ENCODE measurements at places on chromosomes 5 and 9.
A peak's percentile ranks its signal among the peaks of the same experiment; 100 is the strongest.

DNA sequence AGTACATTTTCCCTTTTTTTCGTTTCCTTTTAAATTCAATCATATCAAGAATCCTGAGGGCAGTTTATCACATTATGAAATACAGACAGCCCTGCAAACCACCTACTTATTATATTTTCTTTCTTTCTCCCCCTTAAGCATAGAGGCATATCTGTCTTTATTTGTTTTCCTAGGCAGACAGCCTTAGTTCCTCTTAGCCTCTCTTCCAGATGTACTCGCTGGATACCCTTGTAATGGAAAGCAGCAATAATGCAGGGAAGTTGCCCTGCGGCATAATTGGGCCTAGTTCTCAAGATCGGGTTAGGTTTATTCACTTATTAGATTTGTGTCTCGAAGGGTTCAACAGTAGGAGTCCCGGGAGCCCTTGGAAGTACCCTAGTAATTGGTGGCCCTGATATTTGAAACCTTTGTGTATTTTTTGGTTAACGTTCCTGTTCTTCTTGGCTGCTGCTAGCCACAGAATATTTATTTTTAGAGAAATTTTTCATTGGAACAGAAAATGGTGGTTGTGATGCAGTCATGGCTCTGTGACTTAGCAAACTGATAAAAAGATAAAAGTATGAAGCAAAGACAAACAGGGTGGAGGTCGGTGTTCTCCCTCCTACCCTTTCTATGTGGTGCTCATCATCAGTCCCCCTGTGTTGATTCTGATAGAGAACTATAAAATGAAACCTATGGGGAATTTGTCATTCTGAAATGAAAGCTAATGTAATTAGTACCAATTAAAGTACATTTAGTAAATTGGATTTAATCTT, 6.4 kb downstream of the TLE4 start:
- no peak for DNase-seq

- no peak for DNase-seq
Measured at GRCh38 chr9:133100506-133101355, 20.3 kb downstream of the RALGDS start.

DNA sequence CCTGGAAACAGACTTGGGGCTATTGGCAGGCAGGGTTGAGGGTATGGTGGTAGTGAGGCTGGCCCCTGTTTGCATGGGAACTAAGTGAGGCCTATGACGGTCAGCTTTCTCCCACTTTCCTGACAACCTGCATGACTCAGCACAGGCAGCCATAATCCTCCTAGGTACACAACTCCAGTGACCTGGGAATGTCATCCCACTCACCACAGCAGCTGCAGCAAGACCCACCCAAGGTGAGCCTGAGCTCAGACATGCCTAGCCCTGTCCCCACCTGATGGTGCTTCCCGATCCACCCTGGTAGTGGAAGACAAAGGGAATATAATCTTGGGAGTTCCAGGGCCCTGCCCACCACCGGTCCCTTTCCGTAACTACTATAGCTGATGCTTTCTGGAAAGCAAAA, 178.7 kb downstream of the NDUFS4 start:
- no peak for DNase-seq

- DNase-seq = no peak
Measured at GRCh38 chr9:41229408-41230401, 40.6 kb upstream of the ZNG1F start.

DNA sequence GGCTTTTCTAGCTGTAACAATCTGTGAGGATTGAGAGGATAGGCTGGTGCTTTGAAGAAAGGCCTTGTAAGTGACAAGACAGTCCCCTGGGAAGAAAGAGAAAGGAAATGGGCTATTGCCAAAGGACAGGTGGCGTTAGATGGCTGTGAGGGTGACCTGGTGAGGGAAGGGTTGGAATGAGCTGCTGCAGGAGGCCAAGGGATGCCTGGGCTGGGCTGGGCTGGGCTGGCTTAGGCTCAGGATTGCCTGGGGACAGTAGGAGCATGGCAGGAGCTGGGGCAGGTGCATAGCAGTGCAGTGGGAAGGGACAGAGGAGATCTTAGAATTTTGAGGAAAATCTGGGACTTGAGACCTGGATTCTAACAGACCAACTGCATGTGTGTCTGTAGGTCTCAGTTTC, 9.7 kb upstream of the MYOZ3 start:
- no peak for DNase-seq

DNA sequence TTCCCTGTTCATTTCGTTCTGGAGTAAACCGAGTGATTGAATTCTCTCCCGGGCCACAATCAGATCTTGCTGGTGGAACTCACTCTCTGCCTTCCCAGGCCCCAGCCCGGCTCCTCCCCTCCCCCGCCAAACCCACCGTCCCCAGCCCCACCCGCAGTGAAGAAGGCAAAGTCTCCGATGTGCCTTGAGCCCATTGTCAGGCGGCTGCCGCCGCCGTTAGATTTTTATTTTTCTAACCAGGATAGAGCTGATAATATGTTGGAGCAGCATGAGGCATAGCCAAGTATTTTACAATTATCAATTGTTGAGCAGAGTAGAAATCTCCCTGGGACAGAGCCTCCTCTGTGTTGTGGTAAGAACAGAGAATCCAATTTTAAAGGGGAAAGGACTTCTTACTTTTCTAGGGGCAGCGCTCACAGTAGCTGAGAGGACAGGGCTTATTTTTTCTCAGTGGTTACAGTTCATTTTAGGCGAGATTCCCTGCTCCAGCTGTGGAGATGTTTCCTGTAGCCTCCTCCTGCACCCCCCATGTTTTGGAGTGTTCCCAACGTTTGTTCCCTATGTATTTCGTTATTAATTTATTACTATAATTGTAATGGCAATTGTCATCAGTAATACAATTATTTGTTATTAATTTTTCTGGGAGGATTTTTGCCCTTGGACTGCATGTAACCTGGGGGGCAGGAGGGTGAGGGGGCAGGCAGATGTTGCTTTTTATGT, 1.3 kb downstream of the PSAT1 start:
- peak; percentile 22 for DNase-seq

- no peak for DNase-seq
Measured at GRCh38 chr5:8094304-8094703, 225.4 kb downstream of the MTRR start.

DNA sequence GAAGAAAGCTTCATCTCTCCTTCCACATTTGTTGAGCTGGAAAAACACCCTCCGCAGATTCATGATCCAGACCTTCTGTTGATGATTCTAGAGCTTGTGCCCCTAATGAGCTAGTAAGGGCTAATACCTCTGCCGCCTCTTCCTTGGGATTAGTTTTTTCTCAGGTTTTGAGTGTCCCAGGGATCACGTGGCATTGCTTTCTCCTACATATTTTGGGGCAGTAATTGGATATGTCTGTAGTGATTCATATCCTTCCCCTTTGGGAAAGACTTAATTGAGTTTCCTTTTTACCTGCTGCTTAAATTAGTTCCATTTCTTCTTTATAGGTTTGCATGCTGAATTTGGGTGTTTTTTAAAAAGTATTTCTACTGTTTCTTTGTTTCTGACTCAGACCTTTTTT, 143.9 kb downstream of the GOLPH3 start:
- no peak for DNase-seq

DNA sequence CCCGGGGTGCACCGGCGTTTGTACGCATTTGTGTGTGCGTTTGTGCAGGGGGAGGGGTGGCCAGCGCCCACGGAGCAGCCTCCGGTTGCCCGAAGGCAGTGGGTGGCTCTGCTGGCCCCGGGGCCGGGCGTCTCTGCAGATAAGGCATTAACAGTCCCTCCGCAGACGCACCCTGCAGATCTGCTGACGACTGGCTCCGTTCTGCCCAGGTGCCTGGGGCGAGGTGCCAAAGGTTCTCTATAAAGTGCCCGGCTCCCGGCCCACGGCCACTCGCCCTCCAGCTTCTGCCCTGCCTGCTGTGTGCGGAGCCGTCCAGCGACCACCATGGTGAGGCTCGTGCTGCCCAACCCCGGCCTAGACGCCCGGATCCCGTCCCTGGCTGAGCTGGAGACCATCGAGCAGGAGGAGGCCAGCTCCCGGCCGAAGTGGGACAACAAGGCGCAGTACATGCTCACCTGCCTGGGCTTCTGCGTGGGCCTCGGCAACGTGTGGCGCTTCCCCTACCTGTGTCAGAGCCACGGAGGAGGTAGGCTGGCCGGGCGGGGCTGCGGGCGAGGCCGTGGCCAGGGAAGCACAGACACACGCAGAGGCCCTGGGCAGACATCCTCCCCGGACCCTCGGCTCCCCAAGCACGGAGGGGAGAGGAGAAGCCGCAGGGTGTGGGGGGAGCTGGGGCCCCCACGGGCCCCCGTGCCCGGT, at the start of gene SLC6A19:
SLC6A19 (plus strand) TSS at position 269 of the 699 bp plus-strand sequence; CDS start at position 325, 56 bp downstream.
- DNase-seq = no peak

GRCh38 chr9:121598167-121598964, 53.1 kb upstream of the DAB2IP start:
- DNase-seq = no peak

DNA sequence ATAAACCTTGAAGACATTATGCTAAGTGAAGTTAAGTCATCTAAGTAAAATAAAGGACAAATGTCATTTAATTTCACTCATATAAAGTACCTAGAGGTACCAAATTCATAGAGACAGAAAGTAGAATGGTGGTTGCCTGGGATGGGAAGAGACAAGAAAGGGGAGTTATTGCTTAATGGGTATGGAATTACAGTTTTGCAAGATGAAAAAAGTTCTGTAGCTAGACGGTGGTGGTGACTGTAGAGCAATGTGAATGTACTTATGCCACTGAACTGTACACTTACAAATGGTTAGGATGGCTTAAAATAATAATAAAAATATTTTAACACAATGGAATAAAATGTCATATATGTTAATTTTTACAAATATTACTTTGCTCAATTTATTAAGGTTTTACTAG, 128.0 kb downstream of the MPDZ start:
- DNase-seq = no peak

GRCh38 chr9:131271506-131271931, 4.8 kb downstream of the FAM78A start:
- no peak for DNase-seq

GRCh38 chr5:122901346-122901745, 55.9 kb downstream of the SNX24 start:
- no peak for DNase-seq

GRCh38 chr9:16500386-16500785, 370.1 kb downstream of the BNC2 start:
- DNase-seq = no peak

- DNase-seq = no peak
Measured at GRCh38 chr5:99460701-99461100, 531.9 kb upstream of the CHD1 start.

DNA sequence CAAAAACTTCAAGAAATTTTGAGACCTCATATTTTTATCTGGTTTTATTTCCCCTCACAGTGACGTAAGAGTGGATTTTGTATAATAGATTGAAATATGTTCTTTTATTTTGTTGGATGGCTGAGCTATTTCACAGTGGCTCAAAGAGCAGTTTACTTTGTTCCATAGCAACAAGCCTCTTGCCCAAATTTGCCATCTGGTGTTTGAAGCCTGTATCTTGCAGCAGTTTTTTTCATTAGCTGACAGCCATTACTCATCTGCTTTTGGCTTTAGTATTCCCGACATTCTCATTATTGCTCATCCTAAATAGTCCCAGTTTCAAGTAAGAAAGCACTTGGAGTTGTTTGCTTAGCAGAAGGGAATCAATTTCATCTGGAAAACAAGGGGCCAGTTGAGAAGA, 36.3 kb downstream of the GDA start:
- no peak for DNase-seq

- no peak for DNase-seq
Measured at GRCh38 chr5:139985290-139985689, 57.8 kb downstream of the NRG2 start.
